ENCODE measurements at places on chromosomes 13 and 19. TPM values are rescaled to one million over a fixed set of nuclear protein-coding genes. Genes with fewer than 3 reads are reported as not detected.

GRCh38 chr19:10214784-10215183 lies 16.3 kb downstream of the S1PR2 start:
- no peak for ATAC-seq

GRCh38 chr13:77310579-77311279 lies 16.2 kb downstream of the MYCBP2 start:
- ATAC-seq = no peak

- no peak for ATAC-seq
Observed at GRCh38 chr19:6271721-6272410, 7.9 kb downstream of the MLLT1 start.

GRCh38 chr13:87005511-87005910 lies 665.7 kb upstream of the SLITRK5 start:
- no peak for ATAC-seq

GRCh38 chr13:97191142-97191541 lies 31.0 kb upstream of the MBNL2 start:
- no peak for ATAC-seq

GRCh38 chr13:41614671-41615527 lies 157.5 kb downstream of the RGCC start:
- ATAC-seq = no peak

- peak; percentile 97 for ATAC-seq
Observed at GRCh38 chr13:45219938-45220375, 19.1 kb upstream of the KCTD4 start.

- ATAC-seq = peak; percentile 68
Observed at GRCh38 chr19:5738423-5738822, 18.0 kb downstream of the CATSPERD start.

GRCh38 chr13:31860002-31860401 lies 120.7 kb downstream of the RXFP2 start:
- ATAC-seq = no peak

DNA sequence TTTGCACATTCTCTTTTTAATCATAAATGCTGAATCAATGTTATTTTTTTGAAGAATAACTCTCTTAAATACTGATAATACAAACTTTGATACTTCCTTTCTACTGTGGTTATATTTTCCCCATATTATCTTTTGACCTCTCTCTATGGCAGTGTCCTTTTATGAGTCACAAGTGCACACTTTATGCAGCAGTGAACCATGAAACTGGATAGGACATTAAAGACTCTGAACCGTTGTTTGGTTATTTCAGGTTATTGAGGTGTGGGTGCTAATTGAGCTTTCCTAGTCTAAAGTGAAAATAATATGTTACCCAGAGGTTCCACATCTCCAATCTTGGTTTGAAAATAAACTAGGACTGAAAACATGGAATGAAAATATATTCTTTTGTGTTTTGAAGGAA lies 71.4 kb downstream of the DGKH start:
- ATAC-seq = no peak

- no peak for ATAC-seq
Observed at GRCh38 chr13:47976325-47976724, 24.7 kb downstream of the SUCLA2 start.

DNA sequence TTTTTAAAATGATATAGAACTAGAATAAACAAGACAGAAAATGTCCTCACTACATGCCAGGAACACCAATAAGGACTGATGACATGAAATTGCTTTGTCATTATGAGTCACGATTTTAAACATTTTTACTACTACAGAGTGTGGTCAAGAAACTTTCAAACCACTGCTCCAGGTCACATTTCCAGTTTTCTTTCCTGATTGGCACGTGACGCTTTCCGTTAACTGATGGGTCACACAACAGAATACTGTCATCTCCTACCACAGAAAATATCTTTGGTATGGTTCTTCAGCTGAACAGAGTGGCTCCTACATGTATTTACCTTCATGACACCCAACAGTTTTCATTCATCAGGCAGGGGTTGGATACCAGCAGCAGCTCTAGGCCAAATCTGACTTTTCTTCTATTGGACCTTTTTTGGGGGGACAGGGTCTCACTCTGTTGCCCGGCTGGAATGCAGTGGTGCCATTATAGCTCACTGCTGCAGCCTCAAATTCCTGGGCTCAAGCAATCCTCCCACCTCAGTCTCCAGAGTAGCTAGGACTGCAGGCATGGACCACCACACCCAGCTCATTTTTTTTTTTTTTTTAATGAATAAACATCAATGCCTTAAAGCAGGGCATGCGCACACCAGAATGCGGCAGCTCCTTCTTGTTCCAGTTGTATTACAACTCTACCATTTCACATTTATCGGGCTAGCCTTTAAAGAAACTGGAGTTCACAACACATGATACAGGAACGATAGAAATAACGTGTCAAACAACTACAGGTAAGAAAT lies 147.4 kb downstream of the RNF17 start:
- ATAC-seq = peak; percentile 26

GRCh38 chr19:16441661-16442162 lies 30.1 kb downstream of the EPS15L1 start:
- ATAC-seq = no peak

GRCh38 chr13:51118809-51119431 lies 7.8 kb upstream of the C13orf42 start:
- no peak for ATAC-seq

Gene ZNF837
- 2.7 TPM for total RNA-seq

Gene CGB3
- not detected for total RNA-seq

Gene CD33
- total RNA-seq = 0.40 TPM

Gene COX6B2
- 0.56 TPM for total RNA-seq

Gene KLF1
- total RNA-seq = not detected

Gene RFPL4A
- total RNA-seq = not detected

Gene LIM2
- total RNA-seq = not detected

Gene VSTM1
- total RNA-seq = not detected

Gene EMC10
- 53.8 TPM for total RNA-seq

Gene CCDC70
- total RNA-seq = not detected

Gene OR7A5
- not detected for total RNA-seq

Gene RUBCNL
- total RNA-seq = 0.44 TPM

Gene ZNF229
- 1.1 TPM for total RNA-seq

Gene C3
- 65.0 TPM for total RNA-seq

Data from esophagus mucosa (tissue), 1 donor.